Activated T-cell treated with anti-CD3 and anti-CD28 coated beads, Interleukin-2, amount 50 U/mL, for 72 hours (primary cell): ENCODE measurements at places on chromosomes 12 and 14. TPM values are rescaled to one million over a fixed set of nuclear protein-coding genes. Genes with fewer than 3 reads are reported as not detected.

GRCh38 chr12:1820191-1820895 lies at the start of gene LRTM2:
Gene LRTM2, plus strand, starts transcription at chr12:1820565. Its CDS starts 7,584 bp downstream, at chr12:1828149.
- no peak for DNase-seq

DNA sequence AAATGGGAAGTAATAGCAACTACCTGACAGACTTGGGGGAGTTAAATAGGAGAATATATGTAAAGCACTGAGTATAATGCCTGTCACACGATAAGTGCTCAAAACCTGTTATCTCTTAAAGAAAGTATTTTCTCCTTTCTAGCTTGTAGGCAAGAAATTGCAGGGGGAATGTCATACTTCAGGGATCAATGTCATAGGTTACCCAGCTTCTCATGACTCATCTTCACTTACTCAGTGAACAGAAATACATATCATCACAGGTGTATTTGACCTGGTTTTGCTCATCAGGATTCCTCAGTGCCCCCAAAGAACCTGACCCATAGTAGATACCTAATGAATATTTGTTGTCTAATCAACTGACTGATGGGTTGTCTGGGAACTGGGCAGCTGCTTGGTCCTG lies 285.0 kb upstream of the ATP2B1 start:
- no peak for DNase-seq

DNA sequence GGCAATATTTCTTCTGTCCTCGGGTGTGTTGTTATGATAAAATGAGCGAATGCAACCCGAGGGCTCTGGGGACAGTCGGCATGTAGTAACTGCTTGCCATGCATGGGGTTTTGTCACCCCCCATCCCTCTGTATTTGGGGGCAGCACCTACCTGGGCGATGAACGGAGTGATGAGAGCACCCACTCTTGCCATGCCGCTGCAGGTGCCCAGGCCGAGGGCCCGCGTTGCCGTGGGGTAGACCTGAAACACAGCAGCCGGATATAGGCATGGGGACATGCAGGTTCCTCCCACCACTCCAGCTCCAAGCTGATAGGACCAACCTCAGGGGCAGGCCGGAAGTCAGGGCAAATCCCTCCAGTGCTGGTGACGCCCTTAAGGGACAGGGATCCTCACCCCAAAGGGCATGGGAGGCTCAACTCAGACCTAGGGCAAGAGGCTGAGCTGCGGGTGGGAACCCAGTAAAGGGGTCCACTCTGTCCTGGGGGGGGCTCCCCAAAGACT lies 35.8 kb downstream of the DAO start:
- no peak for DNase-seq

GRCh38 chr14:93950948-93951634 lies 23.9 kb downstream of the FAM181A start:
- DNase-seq = no peak

UNC79 gene
- 0.09 TPM for total RNA-seq

RPS6KL1 gene
- total RNA-seq = 6.7 TPM

GRCh38 chr12:25594376-25594775 lies 41.3 kb upstream of the LMNTD1 start:
- no peak for DNase-seq

DNA sequence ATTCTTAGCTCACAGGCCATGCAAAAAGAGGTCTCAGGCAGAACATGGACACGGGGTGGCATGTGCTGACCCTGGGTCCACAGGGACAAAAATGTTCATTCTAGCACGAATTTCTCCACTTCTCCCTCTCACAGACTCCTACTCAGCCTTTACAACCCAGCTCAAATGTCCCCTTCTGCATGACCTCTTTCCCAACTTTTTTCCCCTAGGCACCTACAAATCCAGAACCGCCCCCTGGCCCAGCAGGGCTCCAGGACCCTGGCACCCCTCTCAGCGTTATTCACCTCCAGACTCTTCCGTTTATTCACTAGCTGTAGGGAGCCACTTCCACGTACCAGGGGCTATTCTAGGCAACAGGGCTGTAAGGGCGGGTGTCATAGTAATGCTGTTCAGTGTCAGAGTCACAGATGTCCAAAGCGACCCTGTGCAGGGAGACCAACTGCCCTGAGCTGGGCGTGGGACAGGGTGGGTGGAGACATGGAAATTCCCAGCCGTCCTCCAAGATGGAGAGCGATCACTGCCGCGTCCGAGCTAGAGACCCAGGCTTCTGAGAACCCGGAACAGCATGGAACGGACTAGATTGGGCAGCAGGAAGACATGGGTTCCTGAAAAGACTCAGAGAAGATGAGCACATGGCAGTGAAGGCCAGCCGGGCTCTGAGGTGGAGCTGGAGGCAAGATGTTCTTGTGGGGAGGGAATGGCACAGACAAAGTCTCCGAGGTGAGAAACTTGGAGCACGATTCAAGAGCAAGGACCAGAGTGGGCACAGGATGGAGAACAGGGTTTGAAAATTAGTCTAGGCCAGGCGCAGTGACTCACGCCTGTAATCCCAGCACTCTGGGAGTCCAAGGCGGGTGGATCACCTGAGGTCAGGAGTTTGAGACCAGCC lies 274.9 kb upstream of the RTL1 start:
- DNase-seq = no peak

GRCh38 chr12:103677905-103678304 lies 90.8 kb downstream of the STAB2 start:
- no peak for DNase-seq
